Stimulated activated naive CD8-positive, alpha-beta T cell treated with anti-CD3 and anti-CD28 coated beads, Interleukin-15, amount 100 ng/mL, for 72 hours (primary cell): ENCODE measurements at places on chromosomes 16 and 17.

DNA sequence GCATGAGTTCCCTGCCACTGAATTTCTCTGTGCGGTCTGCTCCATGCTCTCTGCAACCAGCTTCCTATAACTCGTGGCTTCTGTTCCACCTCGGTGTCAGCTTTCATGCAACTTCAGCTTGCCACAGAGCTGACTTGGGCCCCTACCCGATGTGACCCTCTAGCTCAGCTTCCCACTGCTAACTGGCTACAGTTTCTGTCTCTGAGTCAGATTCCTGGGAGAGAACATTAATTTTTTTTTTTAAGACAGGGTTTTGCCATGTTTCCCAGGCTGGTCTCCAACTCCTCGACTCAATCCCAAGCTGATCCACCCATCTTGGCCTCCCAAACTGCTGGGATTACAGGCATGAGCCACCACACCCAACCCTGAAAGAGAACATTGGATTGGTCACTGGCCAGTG is 35.5 kb upstream of the PSMD7 start:
- no peak for DNase-seq

- DNase-seq = no peak
These were observed at the start of gene CENPX for GRCh38 chr17:82022310-82022980. Gene CENPX (minus strand): TSS chr17:82022878. CDS start chr17:82022861, 17 bp downstream.

- DNase-seq = no peak
These were observed 158.6 kb downstream of the C16orf78 start for GRCh38 chr16:49531931-49532840.

DNA sequence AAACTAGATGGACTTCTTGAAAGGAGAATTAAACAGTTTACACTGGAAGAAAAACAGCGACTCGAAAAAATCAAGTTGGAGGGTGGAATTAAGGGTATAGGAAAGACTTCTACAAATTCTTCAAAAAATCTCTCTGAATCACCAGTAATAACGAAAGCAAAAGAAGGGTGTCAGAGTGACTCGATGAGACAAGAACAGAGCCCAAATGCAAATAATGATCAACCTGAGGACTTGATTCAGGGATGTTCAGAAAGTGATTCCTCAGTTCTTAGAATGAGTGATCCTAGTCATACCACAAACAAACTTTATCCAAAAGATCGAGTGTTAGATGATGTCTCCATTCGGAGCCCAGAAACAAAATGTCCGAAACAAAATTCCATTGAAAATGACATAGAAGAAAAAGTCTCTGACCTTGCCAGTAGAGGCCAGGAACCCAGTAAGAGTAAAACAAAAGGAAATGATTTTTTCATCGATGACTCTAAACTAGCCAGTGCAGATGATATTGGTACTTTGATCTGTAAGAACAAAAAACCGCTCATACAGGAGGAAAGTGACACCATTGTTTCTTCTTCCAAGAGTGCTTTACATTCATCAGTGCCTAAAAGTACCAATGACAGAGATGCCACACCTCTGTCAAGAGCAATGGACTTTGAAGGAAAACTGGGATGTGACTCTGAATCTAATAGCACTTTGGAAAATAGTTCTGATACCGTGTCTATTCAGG is 85.0 kb downstream of the C17orf58 start:
- no peak for DNase-seq

GRCh38 chr17:43341715-43342588 is 56.8 kb upstream of the ARL4D start:
- DNase-seq = peak; percentile 33

GRCh38 chr17:77434136-77435114 is 293.7 kb downstream of the SEC14L1 start:
- DNase-seq = no peak

DNA sequence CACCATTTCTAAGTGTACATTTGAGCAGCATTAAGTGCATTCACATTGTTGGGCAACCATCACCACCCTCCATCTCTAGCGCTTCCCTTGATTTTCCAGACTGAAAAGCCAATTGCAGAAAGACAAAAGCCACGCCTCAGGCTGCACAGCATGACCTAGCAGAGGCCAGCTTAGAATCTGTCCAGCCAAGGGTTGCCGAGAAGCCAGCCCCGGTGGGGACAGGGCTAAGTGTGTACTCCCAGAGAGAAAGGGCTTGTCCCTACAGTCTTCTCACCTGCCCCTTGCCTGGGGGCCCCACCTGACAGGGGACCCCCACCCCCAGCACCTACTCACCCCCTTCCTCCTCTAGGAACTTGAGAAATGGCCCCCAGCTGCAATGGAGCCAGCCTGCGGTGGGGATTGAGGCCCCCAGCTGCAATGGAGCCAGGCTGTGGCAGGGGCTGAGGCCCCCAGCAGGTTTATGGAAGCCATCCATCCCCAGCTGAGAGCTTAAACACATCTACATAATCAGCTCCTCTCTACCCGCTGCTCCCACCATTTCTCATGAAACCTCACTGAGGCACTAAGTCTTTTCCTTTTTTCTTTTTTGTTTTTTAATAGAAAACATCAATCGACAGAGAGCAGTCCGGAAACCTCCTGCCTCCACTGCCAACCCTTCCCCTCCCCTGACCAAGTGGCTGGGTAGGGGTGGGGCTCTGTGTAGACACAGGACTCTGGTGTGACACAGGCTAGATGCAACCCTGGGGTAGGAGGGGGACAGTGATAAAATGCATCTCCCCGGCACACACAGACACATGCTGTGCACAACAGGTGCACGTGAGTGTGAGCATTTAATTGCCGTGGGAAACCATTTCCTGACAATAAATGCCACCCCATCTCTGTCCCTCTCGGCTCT is 77.9 kb downstream of the CCT6B start:
- no peak for DNase-seq

GRCh38 chr17:31371511-31372097 is 19.9 kb upstream of the RAB11FIP4 start:
- DNase-seq = no peak

- no peak for DNase-seq
These were observed 263.2 kb downstream of the WWOX start for GRCh38 chr16:78362524-78363135.

- DNase-seq = no peak
These were observed 25.7 kb downstream of the IQCK start for GRCh38 chr16:19743816-19744159.
